ENCODE measurements at places on chromosomes 11 and 22. TPM values are rescaled to one million over a fixed set of nuclear protein-coding genes. Genes with fewer than 3 reads are reported as not detected.

FOSL1 gene
- 656 TPM for total RNA-seq

PRRG4 gene
- total RNA-seq: 12.9 TPM

PTPN5 gene
- total RNA-seq: 0.95 TPM

HTR3B gene
- not detected for total RNA-seq

TPBGL gene
- total RNA-seq: not detected

PATE4 gene
- not detected for total RNA-seq

OR56A1 gene
- total RNA-seq: not detected

PANX2 gene
- total RNA-seq: 11.9 TPM

CASP5 gene
- not detected for total RNA-seq

OR5B21 gene
- total RNA-seq: not detected

KLHDC7B gene
- total RNA-seq: not detected

MPEG1 gene
- not detected for total RNA-seq

CARD16 gene
- not detected for total RNA-seq

TMEM191B gene
- 14.8 TPM for total RNA-seq

FAM180B gene
- not detected for total RNA-seq

CCDC15 gene
- 11.4 TPM for total RNA-seq

ZFPL1 gene
- 103 TPM for total RNA-seq

SPTBN2 gene
- total RNA-seq: 74.9 TPM

NAA40 gene
- total RNA-seq: 20.9 TPM

ABCC8 gene
- total RNA-seq: not detected

MS4A4A gene
- not detected for total RNA-seq

HEPACAM gene
- 0.11 TPM for total RNA-seq

MOV10L1 gene
- 1.6 TPM for total RNA-seq

SMTNL1 gene
- not detected for total RNA-seq

Data from PC-3 (cell line).